ENCODE measurements at places on chromosomes 5 and 9.

- DNase-seq, result no peak
Observed at GRCh38 chr9:35847792-35848572, 19.0 kb downstream of the TMEM8B start.

DNA sequence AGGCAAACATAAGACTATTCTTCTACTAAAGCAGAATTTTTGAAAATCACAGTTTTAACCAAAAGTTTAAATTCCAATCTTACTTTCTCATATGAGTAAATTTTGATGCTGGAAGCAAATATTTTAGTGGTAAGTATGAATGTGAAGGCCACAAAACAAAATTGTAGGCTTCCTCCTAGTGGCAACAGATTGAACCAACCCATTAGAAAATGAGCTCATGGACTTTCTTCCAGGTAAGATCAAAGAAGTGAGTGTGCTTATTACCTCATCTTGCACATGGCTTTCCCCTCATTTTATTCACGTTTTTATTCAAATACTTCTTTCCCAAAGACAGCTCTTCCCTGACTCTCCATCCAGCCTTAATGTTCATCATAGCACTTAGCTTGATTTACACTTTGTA, 16.5 kb upstream of the RLN2 start:
- DNase-seq, result no peak

GRCh38 chr5:135272311-135272805, 126.7 kb downstream of the MACROH2A1 start:
- no peak for DNase-seq

DNA sequence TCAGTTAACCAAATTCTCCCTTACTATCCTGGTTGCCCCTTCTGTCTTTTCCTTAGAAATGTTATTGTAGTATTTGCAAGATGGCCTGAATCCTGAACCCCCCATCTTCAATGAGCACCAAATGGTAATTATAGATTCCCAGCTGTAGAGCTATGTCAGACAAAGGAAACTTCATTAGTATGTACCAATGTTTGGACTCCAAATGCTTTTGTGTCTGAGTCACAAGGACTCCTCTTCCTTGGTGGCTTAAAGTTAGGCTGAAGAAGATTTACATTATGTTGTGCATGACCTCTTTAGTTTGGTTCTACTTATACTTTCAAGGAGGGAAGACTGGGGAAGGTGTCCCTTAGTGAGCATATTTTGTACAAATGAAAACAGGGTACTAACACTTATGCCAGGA, 105.9 kb upstream of the CDKN2B start:
- DNase-seq, result no peak

GRCh38 chr9:127132921-127133647, 10.6 kb upstream of the ANGPTL2 start:
- no peak for DNase-seq

DNA sequence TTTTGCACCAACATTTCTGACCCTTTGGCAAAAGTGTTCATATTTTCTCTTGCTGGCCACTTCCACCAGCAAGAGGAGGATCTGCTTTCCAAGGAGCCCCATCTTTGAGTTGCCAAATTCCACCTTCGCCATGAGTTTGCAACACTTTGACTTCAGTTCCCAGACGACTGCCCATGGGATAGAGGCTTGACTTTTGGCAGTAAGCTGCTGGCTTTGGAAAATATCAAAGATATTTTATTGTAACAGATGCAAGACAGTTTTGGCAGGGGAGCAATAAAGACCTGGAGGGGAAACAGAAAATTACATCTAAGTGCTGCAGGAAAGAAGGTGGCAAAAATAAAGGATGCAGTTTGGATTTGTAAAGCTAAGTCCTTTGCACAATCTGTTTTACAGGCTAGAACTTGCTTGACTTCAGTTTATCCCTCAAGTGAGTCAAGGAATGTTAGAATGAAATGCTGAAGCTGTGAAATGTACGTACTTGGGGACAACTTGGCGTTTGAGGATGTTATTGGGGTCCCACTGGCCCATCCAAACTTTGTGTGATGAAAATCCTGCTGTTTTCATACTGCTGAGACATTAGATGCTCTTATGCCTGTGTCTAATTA, 232.9 kb downstream of the GOLPH3 start:
- DNase-seq, result no peak

- no peak for DNase-seq
Observed at GRCh38 chr5:119313197-119313596, 42.6 kb upstream of the TNFAIP8 start.

DNA sequence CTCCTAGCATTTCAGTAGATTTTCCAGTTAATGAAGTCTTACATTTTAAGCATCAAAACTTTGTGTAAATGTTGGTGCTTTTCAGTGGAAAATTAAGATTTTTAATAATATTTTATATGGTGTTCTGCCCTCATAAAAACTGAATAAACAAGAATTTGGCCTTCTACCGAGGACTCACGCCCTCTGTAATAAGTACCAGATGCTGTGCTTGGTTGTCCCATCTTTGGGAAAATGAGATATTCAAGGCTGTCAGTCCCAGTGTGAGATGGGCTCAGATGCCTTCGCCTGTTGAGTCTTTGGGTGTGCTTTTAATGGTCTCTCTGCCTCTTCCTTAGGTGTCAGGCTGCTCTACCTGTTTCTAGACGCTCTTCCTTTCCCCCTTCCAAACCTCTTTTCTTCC, 28.7 kb downstream of the GALNT12 start:
- DNase-seq, result no peak
